ENCODE measurements at places on chromosomes 12 and 14. TPM values are rescaled to one million over a fixed set of nuclear protein-coding genes. Genes with fewer than 3 reads are reported as not detected.

Gene KRT77
- total RNA-seq: not detected

Gene GLIPR1L2
- total RNA-seq: 1.9 TPM

Gene CEBPE
- 0.29 TPM for total RNA-seq

Gene KRT6A
- total RNA-seq: not detected

Gene CMA1
- 2.8 TPM for total RNA-seq

Gene AQP2
- total RNA-seq: not detected

Gene SMCO2
- total RNA-seq: 0.90 TPM

Gene DBX2
- 0.19 TPM for total RNA-seq

Gene AKAP3
- 0.68 TPM for total RNA-seq

Gene ENDOU
- 0.29 TPM for total RNA-seq

Gene TMEM132C
- total RNA-seq: 0.78 TPM

DNA sequence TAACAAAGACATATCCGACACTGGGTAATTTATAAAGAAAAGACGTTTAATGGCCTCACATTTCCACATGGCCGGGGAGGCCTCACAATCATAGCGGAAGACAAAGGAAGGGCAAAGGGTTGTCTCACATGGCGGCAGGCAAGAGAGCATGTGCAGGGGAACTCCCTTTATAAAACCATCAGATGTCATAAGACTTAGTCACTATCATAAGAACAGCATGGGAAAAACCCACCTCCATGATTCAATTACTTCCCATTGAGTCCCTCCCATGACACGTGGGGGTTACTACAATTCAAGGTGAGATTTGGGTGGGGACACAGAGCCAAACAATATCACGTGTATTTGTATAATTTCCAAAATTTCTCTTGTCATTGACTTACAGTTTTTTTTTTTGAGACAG is 5.5 kb upstream of the LMNTD1 start:
- DNase-seq: no peak

DNA sequence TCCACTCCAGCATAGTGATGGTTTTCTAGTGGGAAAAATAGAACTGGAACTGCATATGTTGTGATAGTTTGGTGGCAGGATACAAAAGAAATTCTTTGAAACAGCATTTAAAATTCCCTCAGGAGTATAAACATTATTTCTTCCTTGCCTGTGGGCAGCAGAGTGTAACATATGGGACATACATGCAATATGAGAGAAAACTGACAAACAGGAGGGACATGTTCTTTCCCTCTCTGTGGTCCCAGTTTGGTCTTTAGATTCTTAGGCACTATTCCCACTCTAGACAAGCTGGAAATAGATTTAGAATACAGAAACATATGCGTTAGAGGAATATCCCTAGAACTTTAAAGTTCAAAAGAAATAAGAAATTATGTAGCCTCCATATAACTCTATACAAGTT is 68.0 kb downstream of the MGAT4C start:
- DNase-seq: no peak

DNA sequence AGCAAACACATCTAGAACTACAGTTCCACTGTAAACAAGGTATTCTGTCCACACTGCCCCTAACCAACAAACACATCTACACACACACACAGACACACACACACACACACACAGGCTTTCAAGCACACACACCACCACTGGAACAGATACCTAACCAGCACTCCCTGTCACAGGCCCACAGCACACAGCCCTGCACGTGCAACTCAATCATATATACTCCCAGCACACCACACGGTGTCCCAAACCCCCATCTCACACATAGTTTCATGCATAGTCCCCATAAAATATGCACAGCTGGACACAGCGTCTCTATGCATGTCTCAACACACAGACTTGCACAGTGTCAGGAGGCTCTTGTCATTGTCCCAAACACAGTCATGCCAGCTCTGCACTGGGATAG is 27.6 kb downstream of the KRT8 start:
- DNase-seq: no peak

DNA sequence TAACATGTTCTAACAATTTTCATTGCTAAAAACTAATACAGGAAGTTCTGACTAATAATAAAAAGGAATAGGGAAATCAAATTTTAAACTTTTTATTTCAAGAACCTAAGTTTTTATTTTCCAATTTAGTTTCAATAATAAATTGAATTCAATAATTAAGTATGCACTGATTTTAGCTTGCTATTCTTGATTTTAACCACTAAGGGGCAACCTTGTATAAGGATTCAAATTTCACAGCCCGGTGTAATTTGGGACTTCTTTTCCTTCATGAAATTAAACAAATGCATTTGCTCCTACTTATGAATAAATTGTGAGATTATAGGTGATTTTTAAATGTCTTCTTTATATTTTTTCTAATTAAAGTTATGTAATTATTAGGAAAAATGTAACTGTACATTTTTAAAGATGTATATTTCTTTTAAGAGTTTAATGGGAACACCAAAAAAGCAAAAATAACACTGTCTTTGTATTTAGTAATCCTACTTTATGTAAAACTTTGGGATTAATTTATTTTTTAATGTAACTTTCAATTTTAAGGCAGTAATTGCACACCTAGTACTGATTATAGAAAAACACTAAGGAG is 241.4 kb upstream of the PDZRN4 start:
- no peak for DNase-seq

- no peak for DNase-seq
Observed at GRCh38 chr14:76939015-76939742, 89.3 kb downstream of the IRF2BPL start.

- DNase-seq: no peak
Observed at GRCh38 chr14:100989924-100990323, 86.4 kb upstream of the RTL1 start.

GRCh38 chr14:73887318-73887616 is 608 bp downstream of the ZNF410 start:
- no peak for DNase-seq

GRCh38 chr12:121576851-121577391 is 3.9 kb downstream of the KDM2B start:
- DNase-seq: no peak

GRCh38 chr12:91922139-91922538 is 223.5 kb downstream of the BTG1 start:
- no peak for DNase-seq

DNA sequence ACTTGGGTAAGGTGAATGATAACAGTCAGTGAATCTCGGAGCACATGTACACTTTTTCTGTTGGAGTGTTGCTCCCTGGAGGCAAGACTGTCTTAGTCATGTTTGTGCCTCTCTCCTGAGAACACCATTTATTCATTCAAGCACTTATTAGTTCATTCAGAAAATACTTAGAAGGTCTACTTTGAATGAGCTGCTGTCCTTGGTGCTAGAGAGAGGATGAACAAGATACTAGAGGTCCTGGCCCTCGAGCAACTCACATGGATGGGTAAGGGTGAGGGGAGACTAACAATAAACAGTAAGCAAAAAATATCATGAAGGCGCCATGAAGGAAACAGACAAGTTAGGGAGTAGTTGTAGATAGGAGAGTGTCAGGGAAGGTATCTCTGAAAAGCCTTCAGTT is 17.1 kb upstream of the SAMD4A start:
- no peak for DNase-seq

GRCh38 chr12:49529414-49529813 is 9.4 kb upstream of the KCNH3 start:
- DNase-seq: no peak

DNA sequence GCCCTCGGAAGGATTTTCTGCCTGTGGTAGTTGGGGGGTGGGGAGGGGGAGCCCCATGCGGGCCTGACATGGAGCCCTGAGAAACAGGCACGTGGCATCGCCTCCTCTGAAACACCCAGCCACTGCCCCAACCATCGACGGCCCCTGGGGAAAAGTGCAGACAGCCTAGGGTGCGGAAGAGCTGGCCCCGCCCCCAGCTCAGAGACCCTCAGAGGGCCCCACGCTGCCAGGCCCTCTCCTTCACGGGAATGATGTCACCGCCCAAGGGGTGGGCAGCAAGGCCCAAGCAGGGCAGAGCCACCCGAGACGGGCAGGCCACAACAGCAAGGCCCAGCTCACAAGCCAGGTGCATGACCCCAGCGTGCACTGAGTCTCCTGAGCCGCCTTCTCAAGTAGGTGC is 26.2 kb downstream of the BEGAIN start:
- DNase-seq: no peak

DNA sequence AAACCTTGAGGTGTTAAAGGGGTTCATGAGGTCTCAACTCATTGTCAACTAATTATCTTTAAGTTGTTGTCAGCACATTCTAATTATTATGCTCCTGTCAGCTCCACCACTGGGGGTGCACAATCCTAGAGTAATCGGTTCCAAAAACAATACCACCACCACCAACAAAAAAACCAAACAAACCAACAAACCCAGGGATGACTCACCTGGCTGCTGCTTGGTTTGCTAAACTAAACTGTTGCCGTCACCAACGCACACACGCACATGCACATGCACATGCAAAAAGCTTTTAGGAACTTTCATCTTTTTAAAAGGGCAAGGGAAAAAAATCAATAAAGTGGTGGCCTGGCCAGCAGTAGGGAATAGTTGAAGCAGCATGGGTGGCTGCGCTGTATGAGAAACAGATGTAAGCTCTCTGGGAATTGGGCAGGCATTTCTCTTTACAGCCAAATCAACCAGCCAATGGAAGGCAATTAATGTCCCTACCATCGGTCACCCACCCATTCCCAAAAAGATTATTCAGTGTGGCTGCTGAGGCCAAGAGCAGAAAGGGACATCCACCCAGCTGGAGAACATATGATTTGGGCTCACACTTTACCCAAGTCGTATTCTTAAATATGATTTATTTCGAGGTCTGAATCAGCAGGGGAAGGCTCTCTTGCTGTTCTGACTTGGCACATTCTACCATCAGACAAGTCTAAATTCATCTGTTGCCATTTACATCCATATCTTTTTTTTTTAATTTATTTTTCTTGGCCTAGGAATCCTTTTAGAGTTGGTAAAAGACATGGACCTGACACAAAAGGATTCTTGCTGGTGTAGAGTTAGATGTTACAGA is 20.0 kb downstream of the TMEM30B start:
- DNase-seq: no peak

- DNase-seq: no peak
Observed at GRCh38 chr14:65304239-65304638, 108.3 kb upstream of the FUT8 start.

DNA sequence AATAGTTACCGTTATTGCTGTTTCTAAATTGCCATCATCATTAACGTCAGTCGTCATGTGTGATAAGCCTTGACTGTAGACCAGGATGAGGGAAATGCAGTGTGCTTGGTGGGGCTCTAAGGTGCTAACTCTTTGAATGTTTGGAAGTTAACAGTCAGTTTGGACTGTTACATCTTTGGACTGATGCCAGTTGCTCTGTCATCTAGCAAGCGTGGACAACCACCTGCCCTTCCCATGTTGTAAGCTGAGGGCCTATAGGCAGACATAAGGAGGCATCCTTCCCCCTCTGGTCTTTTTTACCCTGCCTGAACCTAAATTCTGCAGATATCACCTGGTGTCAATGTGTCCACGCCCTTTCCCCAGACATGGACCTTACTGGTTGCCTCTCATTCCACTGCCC is 94.4 kb downstream of the PPP2R5C start:
- no peak for DNase-seq

DNA sequence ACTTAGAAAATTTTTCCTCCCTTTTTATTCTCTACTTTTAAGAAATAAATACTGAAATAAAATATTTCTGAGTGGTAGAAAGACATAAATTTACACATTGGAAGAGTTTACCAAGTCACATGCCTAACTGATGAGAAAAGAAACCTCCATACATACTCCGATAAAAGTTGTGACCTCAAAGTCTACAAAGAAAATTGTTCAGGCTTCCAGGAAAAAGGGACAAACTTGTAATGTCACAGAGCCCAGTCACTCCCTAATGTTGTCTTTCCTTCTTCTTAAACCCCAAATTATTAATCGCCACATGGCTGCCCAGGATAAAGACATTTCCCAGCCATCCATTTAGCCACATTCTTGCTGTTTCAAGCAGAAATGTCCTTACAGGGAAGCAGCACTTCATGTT is 455.3 kb downstream of the MDGA2 start:
- DNase-seq: no peak

GRCh38 chr12:64968989-64969819 is 144.8 kb downstream of the TBC1D30 start:
- DNase-seq: no peak

DNA sequence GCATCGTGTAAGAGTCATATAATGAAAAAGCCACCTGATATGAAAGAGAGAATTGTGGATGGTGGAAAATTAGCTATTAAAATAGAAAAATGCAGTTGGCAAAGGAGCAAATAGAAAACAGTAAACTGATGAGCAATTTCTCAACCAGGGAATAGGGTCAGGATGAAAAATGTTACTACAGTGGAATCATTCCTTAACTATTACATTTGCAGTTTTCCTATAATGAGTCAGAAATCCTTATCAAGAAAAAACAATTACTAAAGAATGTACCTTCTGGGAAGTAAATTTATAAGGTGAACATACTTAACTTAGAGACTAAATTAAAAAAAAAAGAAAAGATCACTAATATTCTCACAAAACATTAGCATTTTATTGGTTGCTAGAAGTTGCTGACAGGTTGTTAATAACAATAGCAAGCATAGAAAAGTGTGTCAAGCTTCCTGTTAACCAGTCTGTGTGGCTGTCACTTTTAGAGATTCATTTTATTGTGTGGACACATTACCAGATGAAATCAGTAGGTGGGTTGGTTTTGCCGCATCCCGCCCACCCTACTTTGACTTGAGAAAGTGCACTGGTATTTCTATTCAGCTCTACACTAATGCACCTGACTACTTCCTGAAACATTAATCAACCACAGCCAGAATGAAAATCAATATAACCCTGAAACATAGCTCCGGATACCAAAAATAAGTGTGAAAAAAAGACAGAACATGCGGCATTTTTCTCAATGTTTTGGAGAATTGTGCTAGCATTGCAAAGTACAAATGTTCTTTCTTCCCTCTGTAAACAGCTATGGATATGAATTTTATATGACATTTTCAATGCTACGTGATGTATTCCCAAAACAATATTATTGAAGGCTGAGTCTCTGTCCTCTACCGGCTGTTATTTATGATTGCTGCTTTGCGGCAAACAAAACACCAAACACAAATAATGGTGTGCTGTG is 576.7 kb downstream of the SLC16A7 start:
- no peak for DNase-seq

DNA sequence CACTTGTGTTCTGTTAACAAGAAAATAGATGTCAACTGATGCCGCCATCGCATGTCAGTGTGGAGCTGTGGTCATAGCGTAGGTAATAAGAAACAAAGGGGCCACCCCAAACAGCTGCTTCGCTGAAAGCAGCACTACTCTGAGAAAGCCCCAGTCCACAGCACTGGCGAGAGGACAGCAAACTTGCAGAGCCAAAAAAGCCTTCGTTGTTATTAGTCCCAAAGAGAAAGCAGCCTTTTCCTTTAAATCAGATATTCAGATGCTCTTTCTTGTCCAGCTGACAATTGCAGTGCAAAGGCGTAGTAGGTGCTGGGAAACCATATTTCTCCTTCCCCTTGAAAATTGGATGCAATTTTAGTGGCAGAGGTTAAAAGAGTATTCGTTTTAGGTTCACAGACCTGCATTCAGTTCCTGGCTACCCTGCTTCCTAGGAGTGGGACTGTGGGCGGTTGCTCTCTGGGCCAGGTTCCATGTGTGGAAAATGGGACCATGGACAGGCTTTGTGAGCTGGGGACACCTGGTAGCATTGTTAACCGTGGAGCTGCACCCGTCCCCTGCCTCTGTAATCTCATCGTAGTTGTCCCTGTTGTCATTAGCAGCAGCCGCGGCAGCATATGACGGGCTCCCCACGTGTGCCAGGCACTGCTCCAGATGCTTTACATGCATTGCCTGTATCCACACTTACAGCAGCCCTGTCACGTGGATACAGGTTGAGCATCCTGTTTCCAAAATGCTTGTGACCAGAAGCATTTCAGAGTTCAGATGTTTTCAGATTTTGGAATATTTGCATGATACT is 54.2 kb downstream of the ELK3 start:
- no peak for DNase-seq
